Fibroblast of skin of right quadriceps (primary cell): ENCODE measurements at places on chromosomes 16 and 17.
A peak's percentile ranks its signal among the peaks of the same experiment; 100 is the strongest.

- no peak for DNase-seq
Measured at GRCh38 chr17:50426814-50427787, 1.1 kb downstream of the ACSF2 start.

- peak; percentile 97 for DNase-seq
Measured at GRCh38 chr17:2396568-2397246, 4.2 kb downstream of the MNT start.

GRCh38 chr16:67087803-67088202 is 21.9 kb upstream of the PHAF1 start:
- DNase-seq: no peak

- no peak for DNase-seq
Measured at GRCh38 chr16:5791011-5791657, 693.5 kb upstream of the EEF2KMT start.

- DNase-seq: no peak
Measured at GRCh38 chr16:50572700-50573099, 24.5 kb downstream of the NKD1 start.

DNA sequence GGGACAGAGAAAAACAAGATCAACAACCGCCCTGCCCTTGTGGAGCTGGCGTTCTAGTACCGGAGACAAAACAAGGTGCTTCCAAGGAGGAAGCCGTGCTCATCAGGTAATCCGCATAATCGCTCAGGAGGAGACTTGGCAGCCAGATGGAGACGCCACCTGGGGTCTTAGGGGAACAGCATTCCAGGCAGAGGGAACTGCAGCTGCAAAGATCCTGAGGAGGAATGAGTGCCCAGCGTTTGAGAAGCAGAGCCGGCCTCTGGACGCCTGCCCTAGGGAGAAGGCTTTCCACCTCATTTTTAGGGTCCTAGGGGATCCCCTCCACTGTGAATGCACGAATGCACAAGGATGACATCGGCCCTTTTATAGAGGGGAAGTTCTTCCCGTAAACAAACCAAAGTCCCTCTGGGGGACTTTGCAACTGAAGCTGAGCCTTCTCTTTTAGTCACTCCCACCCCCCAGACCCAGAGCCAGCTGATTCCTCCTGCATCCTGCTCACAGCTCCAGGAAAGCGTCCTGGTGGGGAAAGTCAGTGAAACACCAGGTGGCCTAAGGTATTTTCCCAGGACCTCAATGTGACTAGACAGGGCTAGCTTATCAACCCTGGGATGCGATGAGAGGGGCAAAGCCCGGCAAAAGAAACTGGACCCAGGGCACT is 13.2 kb upstream of the MPRIP start:
- no peak for DNase-seq

GRCh38 chr17:61770043-61770442 is 93.3 kb downstream of the BRIP1 start:
- no peak for DNase-seq

GRCh38 chr16:53053967-53054669 is 673 bp upstream of the CHD9 start:
- DNase-seq: peak; percentile 18

- peak; percentile 54 for DNase-seq
Measured at GRCh38 chr17:17354560-17355349, 51.6 kb downstream of the NT5M start.

DNA sequence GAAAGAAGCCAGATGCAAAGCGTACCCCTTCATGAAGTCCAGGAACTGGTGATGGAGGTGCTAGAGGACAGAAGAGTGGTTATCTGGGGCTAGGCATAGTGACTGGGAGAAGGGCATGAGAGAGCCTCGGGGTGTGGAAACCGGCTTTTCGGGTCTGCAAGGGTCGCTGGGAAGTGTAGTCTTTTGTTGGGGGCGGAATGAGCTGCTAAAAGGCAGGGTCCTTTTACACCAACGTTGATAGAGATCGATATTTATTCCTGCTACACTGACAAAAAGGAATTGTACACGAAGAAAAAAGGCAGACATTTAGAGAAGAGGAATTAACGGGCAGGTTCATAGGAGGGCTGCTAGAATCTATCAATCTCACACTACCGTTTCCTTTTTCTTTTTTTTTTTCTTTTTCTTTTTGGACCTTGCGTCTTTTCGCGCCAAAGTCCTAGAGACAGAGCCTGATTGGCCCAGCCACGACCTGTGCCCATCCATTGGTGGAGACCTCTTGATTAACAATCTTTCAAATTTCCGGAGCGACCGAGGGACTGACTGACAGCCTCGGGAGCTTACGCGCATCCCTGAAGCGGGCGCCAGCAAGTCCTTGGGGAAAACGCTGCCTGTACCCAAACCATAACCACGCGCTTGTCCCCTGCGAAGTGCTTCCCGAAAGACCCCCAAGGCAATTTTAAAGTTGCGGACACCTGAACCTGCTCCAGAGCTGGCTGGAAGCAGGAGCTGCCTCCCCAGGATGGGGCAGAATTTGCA is 27.7 kb upstream of the DHRS7B start:
- DNase-seq: peak; percentile 82

- no peak for DNase-seq
Measured at GRCh38 chr16:88200896-88201185, 181.9 kb upstream of the ZNF469 start.

GRCh38 chr16:69057400-69058378 is 47.8 kb upstream of the HAS3 start:
- DNase-seq: peak; percentile 86

- DNase-seq: no peak
Measured at GRCh38 chr16:22428654-22429053, 54.2 kb upstream of the CDR2 start.

- DNase-seq: no peak
Measured at GRCh38 chr17:72723711-72724110, 368.8 kb downstream of the SLC39A11 start.

GRCh38 chr17:13030459-13031300 is 12.9 kb upstream of the ELAC2 start:
- peak; percentile 78 for DNase-seq

DNA sequence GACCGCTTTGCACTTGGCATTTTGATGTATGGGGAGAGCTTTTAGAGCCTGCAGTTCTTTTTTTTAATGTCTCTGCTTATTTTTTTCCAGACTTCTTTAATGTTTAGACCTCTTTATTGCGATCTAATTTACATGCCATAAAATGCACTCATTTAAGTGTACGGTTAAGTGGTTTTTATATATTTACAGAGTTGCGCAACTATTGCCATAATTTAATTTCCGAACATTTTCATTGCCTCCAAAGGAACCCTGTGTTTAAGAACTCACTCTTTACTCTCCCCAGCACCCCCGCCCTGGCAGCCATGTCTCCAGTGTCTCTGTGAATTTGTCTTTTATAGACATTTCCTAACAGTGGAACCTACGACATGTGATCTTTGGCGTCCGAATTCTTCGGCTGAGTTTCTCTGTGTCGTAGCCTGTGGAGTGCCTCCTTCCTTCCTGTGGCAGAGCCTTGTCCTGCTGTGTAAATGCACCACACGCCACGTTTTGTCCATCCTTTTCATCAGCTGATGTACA is 24.0 kb downstream of the ZNF750 start:
- DNase-seq: no peak

- no peak for DNase-seq
Measured at GRCh38 chr17:8249621-8250500, 772 bp downstream of the PFAS start.

DNA sequence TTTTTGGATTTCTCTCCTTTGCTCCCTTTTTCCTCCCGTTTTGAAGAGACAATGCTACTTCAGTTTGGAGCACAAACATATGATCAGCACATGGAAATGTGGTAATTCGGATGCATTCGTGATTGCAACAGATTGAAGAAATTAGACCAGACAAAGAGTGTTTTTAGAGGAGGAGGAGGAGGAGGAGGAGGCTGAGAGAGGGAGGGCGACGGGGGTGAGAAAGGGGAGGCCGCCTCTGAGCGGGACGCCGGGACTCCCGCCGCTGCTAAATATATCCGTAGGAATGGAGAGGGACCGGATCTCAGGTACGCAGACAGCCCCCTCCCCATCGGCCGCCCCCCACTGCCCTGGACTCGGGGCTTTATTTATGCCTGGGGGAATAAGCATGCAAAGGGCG is 179.3 kb downstream of the SEC14L1 start:
- DNase-seq: peak; percentile 84

GRCh38 chr16:6081320-6081976 is 983.9 kb upstream of the EEF2KMT start:
- no peak for DNase-seq

DNA sequence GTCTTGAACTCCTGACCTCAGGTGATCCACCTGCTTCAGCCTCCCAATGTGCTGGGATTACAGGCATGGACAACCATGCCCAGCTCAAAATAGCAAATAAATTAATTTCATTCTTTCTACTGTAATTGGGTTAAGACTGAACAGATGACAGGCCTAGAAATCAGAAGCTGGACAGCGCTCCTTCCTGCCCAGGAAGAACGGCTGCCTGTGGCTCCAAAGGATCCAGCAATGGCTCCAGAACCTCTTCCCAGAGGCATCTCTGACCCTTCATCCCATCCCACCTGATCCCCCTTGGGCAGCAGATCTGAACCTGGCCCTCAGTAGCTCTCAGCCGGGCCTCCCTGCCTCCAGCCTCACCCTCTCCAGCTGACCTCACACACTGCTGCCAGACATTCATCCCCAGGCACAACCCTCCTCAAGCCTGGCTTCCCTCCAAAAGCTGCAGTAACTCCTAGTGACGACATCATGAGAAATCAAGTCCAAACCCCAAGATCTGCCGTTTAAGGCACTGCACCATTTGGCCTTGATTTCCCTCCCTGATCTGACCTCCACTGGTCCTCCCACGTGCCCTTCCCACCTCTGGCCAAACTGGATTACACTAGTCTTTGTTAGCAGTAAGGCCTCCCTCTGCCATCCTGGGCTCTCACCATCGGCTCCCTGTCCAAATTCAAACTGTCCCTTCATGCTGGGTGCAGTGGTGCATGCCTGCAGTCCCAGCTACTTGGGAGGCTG is 3.1 kb upstream of the MIF4GD start:
- peak; percentile 54 for DNase-seq

- no peak for DNase-seq
Measured at GRCh38 chr17:54255696-54256095, 433.0 kb downstream of the KIF2B start.

DNA sequence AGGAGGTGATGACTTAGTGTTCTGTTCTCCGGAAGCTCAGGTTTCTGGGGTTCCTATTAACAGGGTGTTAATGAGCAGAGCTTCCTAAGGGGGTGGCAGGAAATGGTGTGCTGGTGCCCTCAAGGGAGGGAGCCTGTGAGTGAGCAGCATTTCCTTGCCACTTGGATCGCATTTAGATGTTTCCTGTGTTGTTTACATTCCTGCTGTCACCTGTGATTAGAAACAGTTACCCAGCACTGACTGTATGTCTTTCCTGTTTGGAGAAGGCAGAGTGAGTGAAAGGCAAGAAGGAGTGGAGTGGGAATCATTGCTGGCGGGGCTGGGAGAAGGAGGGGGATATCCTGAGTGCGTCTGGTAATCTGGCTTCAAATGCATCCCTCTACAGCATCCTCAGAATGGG is 214.6 kb downstream of the CCDC182 start:
- no peak for DNase-seq

GRCh38 chr16:28943281-28943680 is 7.5 kb upstream of the NFATC2IP start:
- DNase-seq: no peak

DNA sequence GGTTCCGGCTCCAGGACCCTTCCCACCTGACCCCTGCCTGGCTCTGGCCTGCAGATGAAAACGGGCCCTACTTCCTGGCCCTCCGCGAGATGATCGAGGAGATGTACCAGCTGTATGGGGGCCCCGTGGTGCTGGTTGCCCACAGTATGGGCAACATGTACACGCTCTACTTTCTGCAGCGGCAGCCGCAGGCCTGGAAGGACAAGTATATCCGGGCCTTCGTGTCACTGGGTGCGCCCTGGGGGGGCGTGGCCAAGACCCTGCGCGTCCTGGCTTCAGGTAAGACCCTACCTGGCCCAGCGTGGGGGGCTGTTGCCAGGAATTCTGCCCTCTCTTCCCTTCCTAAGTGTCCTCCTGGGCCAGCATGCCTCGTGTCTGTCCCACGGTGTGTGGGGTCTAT is 8.6 kb upstream of the SLC7A6 start:
- no peak for DNase-seq

- DNase-seq: no peak
Measured at GRCh38 chr16:13781575-13782338, 138.2 kb upstream of the ERCC4 start.

- DNase-seq: no peak
Measured at GRCh38 chr16:1043881-1044451, 28.6 kb upstream of the SSTR5 start.

GRCh38 chr16:29678691-29679267 is at the start of gene QPRT:
Gene QPRT (plus strand): TSS chr16:29679180. CDS start chr16:29679198, 18 bp downstream.
- peak; percentile 70 for DNase-seq

DNA sequence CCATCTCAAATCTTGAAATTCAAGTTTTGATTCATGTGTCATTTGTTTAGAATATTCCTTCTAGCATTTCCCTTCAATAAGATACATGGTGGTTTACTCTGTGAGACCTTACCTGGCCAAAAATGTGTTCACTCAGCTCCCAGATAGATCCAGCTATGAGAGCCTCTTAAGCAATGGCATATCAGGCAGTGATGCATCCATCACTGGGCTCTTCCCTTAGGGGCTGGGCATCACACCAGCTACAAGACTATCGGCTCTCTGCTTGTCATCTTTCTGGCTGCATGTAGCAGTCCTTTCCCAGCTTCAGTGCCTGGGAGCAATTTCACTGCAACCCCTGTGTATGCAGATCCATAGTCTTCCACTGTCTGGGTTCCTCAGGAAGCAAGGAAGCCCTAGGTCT is 40.6 kb downstream of the GOSR1 start:
- DNase-seq: no peak

- no peak for DNase-seq
Measured at GRCh38 chr16:72970656-72971055, 77.3 kb downstream of the ZFHX3 start.

- DNase-seq: peak; percentile 14
Measured at GRCh38 chr17:27323538-27324215, 29.8 kb downstream of the WSB1 start.

GRCh38 chr16:77759201-77759600 is 29.2 kb upstream of the VAT1L start:
- DNase-seq: no peak

DNA sequence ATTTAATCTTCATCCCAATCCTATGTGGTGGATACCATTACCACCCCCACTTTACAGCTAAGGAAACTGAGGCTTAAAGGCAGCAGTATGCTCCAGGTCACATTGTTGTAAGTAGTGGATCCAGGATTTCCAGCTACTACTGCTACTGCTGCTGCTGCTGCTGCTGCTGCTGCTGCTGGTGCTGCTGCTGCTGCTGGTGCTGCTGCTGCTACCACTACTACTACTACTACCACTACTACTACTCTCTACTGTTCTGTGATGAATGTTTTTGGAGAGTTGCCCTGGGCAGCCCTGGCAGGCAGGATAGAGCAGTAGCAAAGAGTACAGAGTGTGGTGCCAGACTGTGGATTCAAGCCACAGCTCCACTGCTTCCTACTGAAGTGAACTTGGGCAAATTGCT is 49.3 kb upstream of the SLC12A3 start:
- DNase-seq: no peak

DNA sequence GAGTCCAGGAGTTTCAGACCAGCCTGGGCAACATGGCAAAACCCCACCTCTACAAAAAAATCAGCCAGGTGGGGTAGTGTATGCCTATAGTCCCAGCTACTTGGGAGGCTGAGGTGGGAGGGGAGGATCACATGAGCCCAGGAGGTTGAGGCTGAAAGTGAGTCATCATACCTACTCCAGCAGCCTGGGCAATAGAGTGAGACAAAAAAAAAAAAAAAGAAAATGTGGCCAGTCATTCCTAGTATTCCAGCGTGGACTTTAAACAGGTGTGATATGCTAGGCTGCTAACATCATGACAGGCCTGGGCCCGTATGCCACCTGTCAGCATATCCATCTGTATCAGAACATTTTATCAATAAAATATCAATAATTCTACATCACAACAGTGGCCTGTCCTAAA is 143.3 kb downstream of the AATF start:
- no peak for DNase-seq
